ENCODE measurements at places on chromosomes 4 and X.

DNA sequence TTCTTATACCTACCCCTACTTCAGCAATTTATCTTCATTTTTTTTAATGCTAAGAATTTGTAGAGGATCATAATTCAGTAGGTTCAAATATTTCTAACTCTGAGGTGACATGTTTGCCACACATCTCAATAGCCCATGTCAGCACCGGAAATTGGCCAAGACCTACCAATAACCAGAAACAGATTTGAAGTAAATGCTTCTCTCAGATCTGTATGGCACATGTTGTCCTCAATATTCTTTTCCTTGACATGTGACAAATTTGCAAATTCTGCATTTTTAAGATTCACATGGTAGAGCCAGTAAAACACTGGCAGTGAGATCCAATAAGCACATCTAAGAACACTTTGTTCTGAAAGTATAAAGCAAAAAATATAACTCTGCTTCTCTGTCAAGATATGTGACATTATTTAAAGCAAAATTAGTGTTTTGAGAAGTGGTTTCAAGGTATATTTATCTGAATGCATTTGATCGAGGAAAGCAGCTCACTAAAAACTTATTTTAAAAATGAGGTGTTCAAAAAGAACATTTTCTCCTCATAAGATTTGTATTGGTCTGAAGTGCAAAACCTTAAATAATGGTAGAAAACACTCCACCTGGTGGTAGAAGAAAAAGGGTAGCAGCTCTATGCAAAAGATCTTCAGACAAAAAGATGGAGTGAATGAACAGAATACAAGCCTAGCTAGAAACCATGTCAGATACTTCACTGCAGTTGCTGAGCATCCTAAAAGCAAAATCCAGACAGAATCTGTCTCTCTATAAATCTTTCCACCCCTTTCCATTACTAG lies 513.8 kb upstream of the FAM241A start:
- DNase-seq: peak; percentile 29

- peak; percentile 70 for DNase-seq
Measured at GRCh38 chr4:67721770-67722597, 21.0 kb upstream of the UBA6 start.

DNA sequence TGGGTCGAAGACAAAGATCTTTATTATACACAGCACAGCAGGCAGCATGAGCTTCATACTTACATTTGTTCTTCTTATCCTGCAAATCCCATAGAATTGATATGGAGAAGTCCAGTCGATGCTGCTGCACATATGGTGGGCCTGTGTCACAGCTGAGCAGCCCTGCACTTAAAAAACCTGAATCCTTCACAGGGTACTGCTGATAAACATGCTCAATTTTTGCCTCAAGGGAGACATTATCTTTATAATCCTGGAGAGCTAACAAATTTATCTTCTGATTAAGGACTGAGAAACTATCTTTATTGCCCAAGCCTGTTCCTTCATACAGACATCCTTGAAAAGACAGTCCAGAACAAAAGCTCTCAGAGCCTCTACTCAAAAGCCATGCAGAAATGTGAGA lies 434.4 kb upstream of the FAM47C start:
- no peak for DNase-seq

GRCh38 chr4:4425119-4425690 lies 38.3 kb downstream of the NSG1 start:
- no peak for DNase-seq

- peak; percentile 56 for DNase-seq
Measured at GRCh38 chr4:52643785-52644244, 15.3 kb downstream of the USP46 start.

GRCh38 chrX:32745323-32745722 lies 466.0 kb downstream of the DMD start:
- DNase-seq: no peak

GRCh38 chr4:35734381-35735098 lies 509.8 kb downstream of the ARAP2 start:
- DNase-seq: no peak

GRCh38 chrX:136318895-136319597 lies 18.3 kb downstream of the ADGRG4 start:
- DNase-seq: no peak

DNA sequence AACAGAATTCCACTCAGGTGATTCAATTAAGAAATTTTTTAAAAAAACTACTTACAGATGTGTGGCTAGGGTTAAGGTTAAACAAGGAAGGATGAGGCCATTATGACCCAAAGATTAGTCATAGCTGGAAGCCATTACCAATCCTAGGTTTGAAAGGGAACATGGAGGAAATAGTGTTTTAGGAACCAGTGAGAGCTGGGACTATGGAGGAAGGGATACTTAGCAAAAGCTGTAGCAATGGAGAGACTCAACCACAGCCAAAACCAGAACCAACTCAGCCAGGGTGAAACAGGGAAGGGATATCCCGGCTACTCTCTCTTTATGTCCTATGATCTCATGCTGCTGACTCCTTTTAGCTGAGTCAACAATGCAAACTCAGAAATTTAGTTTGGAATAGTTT lies 148.6 kb upstream of the CNKSR2 start:
- DNase-seq: no peak

DNA sequence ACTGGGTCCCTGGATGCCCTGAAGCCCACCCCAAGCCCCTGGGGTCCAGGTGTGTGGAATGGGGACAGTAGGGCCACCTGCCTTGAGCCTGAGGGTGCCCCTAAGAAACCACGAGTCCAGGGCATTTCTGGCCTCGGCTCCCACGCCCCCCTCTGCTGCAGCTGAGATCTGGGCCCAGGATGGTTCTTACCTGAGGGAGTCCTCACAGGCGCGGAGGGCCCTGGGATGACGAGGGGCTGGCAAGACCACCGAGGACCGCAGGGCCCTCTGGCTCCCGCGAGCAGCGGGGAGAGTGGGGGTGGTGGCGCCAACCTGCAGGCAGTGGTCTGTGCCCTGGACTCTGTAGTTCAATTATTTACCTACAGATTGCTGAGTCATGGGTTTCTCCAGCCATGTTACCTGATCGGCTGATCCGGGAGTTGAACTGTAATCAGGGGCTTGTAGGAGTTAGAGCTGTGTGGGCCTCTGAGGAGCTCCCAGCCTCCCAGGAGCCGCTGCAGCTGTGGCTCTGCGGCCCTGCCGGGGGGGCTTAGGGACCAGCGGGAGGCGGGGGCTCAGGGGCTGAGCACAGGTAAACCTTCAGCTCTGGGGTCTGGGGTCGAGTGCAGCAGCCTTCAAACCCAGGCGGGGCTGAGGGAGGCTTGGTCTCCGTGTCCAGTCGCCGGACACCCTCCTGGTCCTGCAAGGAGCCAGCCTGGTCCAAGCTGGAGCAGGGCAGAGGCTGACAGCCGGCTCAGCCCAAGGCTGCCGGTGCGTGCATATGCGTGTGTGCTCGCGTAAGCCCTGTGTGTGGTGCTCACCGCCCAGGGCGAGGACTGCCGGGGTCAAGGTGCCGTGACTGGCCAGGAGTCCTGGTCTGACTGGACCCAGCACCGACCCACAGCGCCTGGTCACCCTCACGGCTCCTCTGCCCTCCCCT lies at the start of gene SLC26A1:
SLC26A1 (minus strand) TSS at position 294 of the 919 bp plus-strand sequence. CDS start 1,701 bp downstream, outside the sequence.
- no peak for DNase-seq

- no peak for DNase-seq
Measured at GRCh38 chr4:186541801-186542200, 13.6 kb downstream of the MTNR1A start.

DNA sequence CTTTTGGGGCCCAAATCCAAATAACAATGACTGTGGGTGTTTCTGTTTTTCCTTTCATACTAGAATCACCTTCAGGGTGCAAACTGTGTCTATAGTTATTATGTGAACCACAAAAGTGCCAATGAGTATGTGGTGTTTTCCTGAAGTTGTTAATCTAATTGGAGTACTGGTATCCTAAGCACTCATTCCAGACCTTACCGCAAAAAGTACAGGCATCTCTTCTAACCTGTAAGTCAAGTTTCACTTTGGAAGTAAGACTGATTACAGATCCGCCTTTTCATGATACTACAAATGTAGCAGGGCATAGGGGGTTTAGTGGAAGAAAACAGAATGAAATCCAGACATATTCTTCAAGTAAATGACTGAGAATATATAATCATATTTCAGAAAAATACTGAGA lies 16.1 kb downstream of the COQ2 start:
- DNase-seq: no peak

DNA sequence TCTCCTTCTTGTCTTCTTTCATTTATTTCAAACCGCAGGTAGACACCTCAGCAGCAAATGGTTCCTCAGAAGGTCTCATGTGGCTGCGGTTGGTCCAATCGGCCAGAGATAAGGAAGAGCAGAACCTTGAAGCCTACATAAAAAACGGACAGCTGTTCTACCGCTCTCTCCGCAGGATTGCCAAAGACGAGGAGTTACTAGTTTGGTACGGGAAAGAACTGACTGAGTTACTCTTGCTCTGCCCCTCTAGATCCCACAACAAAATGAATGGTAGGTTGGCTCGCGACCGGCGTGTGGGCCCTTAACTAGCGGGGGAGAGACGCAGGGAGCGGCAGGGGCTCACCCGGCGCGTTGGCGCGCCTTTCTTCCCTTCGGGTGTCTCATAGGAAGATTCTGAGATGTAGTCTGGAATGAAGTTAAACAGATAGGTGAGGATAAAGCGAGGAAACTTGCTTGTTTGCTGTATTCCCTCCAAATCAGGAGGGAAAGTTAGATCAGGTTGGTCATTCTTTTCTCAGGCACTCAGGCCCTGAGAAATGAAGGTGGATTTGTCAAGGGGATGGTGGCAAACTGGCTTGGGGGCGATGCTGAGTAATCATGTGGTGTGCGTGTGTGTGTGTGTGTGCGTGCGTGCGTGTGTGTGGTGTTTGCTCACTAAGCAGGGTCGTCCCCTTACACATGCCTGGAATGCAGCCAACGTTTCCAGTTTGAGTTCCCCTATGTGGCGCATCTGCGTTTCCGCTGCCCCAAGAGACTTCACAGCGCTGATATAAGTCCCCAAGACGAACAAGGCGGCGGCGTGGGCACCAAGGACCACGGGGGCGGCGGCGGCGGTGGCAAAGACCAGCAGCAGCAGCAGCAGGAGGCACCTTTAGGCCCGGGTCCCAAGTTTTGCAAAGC lies 4.2 kb downstream of the PRDM8 start:
- DNase-seq: peak; percentile 64

DNA sequence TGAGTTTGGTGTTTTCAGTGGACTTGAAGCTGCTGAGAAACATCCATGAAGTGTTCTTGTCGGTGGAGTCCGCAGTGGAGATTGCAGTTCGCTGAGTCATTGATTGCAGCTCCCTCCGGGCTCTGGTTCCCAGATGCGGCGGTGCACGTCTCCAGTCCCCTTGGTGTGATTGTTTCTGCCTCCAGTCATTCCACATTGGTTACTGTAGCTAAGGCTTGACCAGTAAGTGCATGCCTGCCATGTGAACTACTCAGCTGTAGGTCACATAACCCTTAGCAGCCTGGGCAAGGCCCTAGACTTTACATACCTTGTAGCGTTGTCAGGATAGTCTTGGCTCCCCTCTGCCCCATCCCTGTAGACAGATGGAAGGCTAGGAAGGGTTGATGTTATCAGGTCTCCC lies 53.8 kb upstream of the CLCN4 start:
- peak; percentile 86 for DNase-seq

- DNase-seq: peak; percentile 78
Measured at GRCh38 chr4:6885953-6886557, 23.6 kb upstream of the TBC1D14 start.

DNA sequence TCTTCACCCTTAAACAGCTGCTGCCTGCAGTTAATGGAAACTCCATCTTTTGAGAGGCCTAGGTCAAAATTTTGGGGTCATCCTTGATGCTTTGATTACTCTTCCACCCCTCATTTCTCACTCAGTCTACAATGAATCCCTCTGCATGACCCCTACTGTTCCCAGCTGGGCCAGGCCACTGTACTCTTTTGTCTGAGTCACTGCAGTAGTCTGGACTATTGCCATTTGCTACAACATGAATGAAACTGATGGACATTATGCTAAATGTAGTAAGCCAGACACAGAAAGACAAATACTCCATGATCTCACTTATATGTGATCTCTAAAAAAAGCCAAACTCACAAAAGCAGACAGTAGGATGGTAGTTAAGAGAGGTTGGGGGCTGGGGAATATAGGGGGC lies 28.3 kb downstream of the STK32B start:
- peak; percentile 88 for DNase-seq

DNA sequence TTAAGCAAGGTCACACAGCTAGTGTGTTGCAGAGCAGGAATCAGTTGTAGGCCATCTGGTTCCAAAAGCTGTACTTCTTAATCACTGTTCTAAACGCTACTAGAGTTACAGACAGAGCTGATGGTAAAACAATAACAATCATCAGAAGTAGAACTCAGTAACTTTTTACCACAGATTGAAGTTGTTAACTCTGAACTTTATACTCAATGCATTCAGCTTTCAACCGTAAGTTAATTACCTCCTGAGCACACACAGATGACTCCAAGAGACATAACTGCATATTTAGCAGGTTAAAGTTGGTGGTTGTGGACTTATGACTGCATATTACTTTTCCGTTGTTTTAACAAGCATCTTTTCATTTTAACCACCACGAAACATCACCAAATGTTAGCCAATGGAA lies 127.3 kb downstream of the PRSS12 start:
- DNase-seq: no peak

- DNase-seq: no peak
Measured at GRCh38 chr4:88908003-88908402, 149.0 kb downstream of the FAM13A start.

- DNase-seq: no peak
Measured at GRCh38 chrX:102604327-102604726, 5.0 kb downstream of the ARMCX5 start.

Measured in fibroblast of skin of back (primary cell).